ENCODE measurements at places on chromosomes 7 and 10.

- DNase-seq: no peak
Measured at GRCh38 chr10:132985546-132985900, 43.2 kb upstream of the CFAP46 start.

- no peak for DNase-seq
Measured at GRCh38 chr7:80187727-80188126, 53.1 kb downstream of the GNAI1 start.

DNA sequence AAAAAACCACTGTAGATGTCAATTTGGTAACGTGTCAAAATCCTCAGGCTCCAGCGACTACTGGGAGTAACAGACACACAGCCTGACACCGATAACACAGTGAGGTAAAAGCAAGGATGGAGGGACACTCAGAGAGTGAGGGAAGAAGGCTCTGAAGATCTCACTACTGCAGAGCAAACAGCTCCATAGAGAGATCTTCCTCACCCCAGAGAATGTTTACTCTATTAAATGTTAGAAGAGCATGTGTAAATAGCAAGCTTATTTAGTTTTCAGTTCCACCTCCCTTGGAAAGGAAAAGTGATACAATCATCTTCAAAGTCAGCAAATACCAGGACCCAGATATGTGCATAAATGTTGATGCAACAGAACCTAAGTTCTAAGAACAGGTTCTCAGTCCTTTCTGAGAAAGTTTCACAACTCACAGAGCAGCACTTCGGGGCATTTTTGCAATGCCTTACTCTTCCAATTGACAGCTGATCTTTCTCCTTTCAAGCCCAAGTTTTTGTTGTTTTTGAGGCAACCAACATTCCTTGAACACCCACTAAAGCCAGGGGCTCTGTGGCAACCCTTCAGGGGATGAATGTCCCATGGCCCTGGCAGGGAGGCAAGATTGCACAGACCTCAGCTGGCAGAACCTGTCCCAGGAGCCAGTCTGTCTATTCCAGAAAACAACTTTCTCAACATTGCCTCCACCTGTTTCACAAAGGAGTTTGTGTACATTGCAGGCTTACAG lies 177.4 kb downstream of the SFMBT2 start:
- no peak for DNase-seq

DNA sequence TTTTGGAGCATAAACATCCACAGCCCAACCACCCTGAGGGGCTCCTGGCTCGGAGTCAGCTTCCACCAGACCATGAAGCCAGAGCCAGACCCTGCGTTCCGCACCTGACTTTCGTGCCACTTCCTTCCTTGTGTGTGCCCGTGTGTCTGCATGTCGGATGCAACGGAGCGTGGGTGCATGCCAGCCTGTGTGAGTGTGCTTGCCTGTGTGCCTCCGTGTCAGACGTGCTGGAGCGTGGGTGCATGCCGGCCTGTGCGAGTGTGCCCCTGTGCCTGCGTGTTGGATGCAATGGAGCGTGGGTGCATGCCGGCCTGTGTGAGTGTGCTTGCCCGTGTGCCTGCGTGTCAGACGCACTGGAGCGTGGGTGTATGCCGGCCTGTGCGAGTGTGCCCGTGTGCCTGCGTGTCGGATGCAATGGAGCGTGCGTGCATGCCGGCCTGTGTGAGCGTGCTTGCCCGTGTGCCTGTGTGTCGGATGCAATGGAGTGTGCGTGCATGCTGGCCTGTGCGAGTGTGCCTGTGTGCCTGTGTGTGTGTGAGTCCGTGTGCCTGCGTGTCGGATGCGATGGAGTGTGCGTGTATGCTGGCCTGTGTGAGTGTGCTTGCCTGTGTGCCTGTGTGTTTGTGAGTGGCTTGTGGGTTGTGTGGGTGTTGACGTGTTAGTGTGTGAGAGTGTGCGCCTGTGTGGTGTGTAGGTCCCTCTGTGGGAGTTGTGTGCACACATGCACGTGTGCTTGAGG lies 28.1 kb upstream of the KNDC1 start:
- DNase-seq: no peak

DNA sequence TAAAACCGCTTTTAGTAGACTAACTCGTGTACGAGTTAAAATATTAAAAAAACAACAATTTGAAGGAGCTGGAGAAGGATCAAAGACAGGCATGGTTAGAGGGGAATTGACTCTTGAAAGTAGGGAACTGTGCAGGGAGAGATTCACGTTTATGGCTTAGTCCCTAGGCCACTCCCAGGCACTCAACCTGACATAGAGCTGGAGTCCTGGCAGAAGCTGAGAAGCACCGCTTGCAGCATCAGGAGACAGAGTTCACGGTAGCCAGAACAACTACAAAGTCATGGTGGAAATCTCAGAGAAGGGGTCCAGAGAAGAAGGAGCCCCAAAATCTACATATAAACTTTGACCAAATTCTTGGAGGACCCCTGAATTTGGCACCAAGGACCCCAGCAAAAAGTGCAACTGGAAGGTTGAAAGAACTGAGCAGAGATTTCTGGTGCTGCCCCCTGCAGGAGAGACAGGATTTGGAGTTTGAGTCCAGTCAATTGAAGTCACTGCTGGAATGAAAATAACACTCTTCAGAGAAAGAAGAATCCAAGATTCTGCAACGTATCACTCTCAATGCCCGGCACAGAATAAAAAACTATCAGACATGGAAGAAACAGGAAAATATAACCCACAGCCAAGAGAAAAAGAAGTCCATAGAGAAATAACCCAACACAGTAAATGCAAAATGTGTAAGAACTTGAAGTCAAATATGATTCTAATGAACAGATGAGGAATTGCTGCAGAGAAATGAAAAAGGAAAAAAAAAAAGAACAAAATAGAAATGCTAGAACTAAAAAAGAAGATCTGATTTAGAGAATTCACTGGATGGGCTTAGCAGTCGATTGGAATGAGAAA lies 493.3 kb upstream of the PODXL start:
- DNase-seq: no peak

- DNase-seq: no peak
Measured at GRCh38 chr10:91579329-91579985, 53.4 kb downstream of the PPP1R3C start.

DNA sequence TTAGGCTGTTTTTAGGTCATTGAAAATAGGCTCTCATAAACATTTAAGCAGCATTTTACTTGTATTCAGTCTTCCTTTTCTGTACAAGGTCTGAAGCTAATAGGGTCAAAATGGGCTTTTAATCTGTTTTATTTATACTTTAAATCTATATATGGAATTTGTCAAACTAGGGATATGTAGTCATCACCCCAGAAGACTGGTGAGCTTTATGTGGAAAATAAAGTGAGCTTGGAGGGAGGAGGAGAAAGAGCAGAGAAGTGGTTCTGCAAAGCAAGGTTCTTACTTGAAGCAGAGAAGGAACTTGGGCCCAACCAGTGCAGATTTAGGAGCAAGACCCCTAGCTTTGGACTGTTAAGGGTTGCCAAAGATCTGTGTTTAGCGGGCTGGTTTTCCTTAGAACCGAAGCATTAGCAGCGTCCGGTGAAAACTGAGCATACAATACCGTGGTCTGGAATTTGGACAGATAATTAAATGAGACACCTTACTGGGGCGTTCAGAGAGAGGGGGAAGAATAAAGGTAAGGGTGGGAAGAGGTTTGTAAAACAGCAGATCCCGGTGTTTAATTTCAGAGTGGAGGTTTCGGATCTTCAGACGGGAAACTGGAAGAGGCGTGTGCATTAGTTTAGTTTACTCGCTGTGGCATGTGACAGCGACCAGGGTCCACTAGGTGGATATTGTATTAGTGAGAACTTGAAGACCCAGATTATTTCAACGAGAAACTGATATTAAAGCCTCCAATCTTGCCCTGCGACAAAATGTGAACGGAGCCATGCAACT lies 2.4 kb downstream of the BAMBI start:
- no peak for DNase-seq

- no peak for DNase-seq
Measured at GRCh38 chr10:66180581-66181318, 745.1 kb upstream of the LRRTM3 start.

- DNase-seq: no peak
Measured at GRCh38 chr10:82653244-82654155, 778.5 kb downstream of the NRG3 start.

DNA sequence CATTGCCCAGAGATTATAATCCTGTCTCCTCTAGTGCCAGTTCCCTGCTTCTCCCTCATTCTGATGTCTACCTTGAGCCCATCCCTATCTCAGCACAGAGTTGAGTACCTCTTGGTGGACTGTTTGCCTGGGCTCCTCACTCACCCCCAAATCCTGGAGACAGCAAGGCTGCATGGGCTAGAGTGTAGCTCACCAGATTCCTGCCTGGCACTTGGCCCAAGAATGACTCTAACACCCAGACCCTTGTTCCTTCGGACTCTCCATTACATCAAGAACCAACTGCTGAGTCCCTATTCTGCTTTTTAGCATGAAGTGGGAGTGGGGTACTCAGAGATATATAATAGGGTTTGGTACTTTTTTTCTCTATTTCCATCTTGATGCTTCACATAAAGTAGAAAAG lies 22.1 kb downstream of the FAM13C start:
- DNase-seq: no peak

DNA sequence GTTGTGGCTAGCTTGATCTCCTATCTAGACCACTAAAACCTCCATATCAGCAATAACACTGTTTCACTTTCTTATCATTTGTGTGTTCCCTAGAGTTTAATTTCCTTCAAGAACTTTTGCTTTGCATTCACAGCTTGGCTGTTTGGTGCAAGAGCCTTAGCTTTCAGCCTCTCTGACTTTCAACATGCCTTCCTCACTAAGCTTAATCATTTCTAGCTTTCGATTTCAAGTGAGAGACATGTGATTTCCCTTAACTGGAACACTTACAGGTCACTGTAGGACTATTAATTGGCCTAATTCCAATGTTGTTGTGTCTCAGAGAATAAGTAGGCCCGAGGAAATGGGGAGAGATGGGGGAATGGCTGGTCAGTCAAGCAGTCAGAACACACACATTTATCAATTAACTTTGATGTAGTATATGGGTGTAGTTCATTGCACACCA lies 10.6 kb upstream of the BPGM start:
- DNase-seq: no peak

GRCh38 chr7:50405221-50405620 lies 44.9 kb downstream of the FIGNL1 start:
- DNase-seq: no peak

DNA sequence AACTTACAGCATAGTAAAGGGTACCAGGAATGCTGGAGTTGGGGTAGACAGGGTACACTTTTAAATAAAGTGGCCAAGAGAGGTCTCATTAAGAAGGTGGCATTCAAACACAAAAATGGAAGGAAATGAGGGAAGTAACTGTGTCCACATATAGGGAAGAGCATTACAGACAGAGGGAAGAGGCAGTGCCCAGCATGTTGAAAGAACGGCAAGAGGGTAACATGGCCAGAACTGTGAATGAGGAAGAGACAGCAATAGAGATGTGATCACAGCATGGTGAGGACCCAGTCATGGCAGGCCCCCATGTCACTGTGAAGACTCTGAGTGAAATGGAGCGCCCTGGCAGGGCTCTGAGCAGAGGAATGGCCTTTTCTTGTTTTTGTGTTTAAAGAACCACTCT lies 35.1 kb upstream of the ZNRF2 start:
- DNase-seq: no peak

DNA sequence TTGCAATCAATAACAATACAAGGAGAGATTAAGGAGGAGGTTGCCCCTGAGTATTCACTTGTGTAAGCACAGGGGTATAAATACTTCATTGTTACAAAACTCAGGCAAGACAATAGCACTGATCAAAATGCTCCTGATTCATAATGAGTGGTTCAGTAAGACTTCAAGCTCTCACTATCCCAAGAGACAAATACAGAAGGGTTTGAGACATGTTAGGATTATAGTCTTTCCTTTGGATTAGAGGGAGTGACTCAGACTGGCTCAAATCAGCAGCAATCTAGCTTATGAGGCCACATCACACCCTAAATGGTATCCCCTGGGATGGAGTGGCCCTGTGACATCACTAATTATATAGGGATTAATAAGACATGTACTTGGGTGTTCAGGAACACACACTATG lies 167.2 kb upstream of the HGF start:
- DNase-seq: no peak

Data from anterior cingulate cortex (tissue), 58 donors.